Activated CD4-positive, alpha-beta T cell treated with anti-CD3 and anti-CD28 coated beads, Interleukin-2, amount 50 U/mL, for 24 hours (primary cell): ENCODE measurements at places on chromosomes 3 and 15.

- no peak for DNase-seq
These were observed 60.1 kb downstream of the KY start for GRCh38 chr3:134590766-134591165.

DNA sequence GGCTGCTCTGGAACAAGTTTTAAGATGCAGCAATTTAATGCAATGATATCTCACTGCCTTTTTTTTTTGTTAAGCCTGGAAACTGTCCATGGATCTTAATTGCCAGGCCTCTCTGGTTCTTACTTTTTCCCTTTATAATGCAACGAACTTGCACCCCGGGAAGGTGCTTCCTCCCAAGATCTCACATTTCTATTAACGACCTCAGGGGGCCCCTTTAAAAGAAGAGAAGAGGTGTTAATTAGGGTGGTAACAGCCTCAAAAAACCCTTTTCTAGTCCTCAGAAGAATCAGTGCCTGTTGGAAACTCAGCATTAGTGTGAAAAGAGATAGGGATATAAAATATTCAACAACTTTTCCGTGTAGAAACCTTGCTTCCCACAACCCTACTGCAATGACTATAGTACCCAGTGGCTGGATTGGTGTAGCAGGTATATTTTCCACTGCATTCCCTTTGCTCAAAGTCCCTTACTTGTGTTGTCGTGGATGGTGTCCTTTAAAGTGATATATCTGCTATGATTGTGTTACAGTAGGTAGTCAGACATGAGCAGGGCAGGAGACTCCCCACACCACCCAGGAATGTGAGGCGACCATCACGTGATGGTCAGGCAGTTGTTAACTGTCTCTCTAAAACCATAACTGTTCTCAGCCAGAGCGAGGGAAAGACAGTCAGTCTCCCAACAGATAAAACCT lies 121.8 kb downstream of the CTNNB1 start:
- no peak for DNase-seq

DNA sequence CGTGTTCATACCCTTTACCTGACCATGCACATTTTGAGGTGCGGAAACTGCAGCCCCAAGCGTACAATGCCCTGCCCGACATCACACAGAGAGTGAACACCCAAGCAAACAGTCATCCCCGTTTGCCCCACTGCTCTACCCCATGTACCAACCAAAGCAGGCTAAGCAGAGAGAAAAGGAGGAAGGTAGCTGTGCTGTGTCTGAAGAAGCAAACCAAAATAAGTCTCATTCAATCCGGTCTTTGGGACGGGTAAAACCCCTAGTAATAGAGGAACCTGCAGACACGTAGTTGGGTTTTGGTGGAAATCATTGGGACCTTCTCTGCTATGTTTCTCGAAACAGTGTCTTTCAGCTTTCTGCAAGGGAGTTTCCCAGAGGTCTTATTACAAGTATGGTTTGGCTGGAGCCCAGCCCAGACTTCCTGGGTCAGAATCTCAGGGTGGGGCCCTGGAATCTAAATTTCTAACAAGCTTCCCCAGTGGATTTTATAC lies 164.6 kb upstream of the HES1 start:
- no peak for DNase-seq

- DNase-seq = no peak
These were observed 4.4 kb downstream of the NR2F2 start for GRCh38 chr15:96334705-96335410.

GRCh38 chr3:35832140-35832571 lies 192.8 kb downstream of the ARPP21 start:
- DNase-seq = no peak

DNA sequence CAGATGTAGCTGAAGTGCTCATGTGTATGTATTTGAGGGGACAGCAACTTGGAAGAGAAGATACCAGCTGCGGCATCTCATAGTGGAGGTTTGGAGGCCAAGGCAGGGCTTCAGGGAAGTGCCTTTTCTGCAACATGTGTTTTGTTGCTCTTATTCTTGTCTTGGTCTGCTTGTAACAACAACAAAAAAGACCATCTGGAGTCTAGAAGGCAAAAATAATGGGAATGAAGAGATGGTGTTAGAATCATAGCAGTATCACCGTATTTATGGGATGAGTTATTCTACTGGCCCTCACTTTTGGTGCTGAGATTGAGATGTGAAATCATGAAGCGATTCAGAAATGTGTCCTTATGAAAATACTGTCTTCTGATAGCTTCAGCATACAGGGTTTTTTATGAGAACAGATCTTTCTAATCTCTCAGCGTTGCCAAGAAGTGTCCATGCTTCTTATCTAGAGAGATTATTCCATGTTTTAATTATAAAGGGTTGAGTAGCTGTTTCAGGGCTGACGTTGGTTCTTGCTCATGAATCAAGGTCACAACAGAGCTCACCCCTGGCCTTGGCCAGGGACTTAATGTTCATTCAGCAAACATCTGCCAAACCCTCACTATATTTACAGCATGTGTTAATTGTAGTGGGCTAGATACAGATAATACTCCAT lies 58.0 kb downstream of the ITPR1 start:
- no peak for DNase-seq

DNA sequence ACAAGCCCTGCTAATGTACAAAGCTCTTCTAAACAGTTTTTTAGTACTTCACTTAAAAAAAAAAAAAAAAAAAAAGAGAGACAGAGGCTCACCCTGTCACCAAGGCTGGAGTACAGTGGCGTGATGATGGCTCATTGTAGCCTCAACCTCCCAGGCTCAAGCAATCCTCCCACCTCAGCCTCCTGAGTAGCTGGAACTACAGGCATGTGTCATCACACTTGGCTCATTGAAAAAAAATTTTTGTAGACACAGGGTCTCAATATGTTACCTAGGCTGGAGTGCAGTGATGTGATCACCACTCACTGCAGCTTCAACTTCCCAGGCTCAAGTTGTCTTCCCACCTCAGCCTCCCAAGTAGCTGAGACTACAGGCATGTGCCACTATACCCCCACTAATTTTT lies 47.6 kb upstream of the HEG1 start:
- no peak for DNase-seq

DNA sequence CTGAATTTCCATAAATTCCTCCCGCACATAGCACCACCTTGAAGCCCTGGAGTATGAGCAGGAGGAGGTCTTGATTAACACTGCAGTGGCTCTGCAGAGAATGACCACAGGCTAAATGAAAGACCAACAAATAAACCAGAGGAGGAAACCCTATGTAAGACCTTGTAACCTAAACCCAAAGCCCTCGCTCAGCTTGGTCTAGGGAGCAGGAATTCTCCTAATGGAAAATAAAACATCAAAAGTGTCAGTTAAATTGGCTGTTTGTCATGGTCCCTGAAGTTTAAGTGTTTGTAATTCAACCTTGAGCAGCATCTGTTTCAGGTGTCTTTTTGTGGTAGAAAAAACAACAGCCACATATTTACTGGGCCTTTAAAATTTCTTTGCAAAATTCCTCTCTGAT lies 9.2 kb upstream of the UBE2Q2 start:
- DNase-seq = no peak

GRCh38 chr3:42755681-42756578 lies 17.1 kb downstream of the CCDC13 start:
- DNase-seq = no peak

GRCh38 chr3:142086581-142087090 lies 62.7 kb downstream of the TFDP2 start:
- DNase-seq = no peak

- no peak for DNase-seq
These were observed 4.1 kb upstream of the P4HTM start for GRCh38 chr3:48985831-48986376.

GRCh38 chr3:22373182-22373581 lies 622.2 kb upstream of the ZNF385D start:
- no peak for DNase-seq

DNA sequence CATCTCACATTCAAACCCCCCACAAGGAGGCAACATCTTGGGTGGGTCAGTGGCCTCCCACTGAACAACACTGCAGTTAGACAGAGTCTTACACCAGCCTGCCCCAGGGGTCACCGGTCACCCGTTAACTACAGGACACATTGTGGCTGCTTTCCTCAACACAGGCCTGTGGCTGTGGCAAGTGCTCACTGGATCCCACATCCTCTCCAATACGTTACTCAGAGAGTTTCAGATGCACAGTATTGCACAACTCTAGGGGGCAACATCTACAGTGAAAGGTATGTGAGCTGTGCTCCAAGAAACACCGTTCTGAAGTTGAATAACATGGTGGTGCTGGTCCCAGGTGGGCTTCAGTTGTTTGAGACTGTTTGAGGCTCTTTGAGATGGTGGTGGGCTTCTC lies 41.0 kb downstream of the CTDSPL start:
- no peak for DNase-seq

DNA sequence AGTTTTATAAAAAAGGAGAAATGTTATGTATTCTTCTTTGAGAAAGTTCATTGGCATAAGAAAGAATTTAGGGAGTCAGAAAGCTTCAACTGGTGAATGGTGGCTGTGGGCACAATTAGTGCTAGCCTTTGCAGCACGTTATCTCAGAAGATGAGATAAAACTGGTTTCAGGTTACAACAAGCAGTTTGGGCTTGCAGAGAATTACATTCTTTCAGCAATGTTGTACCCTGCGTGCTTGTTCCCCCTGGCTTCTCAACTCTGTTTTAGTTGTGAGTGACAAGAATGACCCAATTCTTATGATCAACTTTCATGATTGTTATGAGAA lies 31.6 kb upstream of the ACP3 start:
- no peak for DNase-seq

GRCh38 chr3:13405614-13406013 lies 14.5 kb downstream of the NUP210 start:
- DNase-seq = no peak

GRCh38 chr15:89975482-89976245 lies 25.5 kb upstream of the ZNF710 start:
- DNase-seq = no peak

GRCh38 chr15:48177383-48177765 lies 721 bp downstream of the MYEF2 start:
- DNase-seq = no peak

- DNase-seq = peak; percentile 77
These were observed at the start of gene CCDC14 for GRCh38 chr3:123960781-123961507. Gene CCDC14, minus strand, starts transcription at chr3:123961229. Its CDS starts 56 bp downstream, at chr3:123961173.

DNA sequence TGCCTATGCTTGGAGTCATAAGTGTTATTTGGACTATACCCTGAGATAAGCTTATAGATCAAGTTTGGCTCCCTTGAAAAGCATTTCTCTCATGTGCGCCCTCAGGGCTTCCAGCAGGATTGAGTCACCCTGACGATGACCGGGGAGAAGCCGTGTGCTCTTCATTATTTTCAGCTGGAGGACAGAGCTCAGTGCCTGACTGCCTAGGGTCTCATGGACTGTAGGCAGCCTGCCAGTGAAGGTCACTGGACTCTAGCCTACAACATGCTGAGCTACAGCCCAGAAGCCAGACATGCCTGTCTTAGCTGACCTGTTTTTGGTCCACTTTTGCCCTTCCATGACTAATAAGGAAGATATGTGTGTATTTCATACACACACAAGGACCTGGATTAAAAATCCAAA lies 31.6 kb upstream of the NUDT16 start:
- DNase-seq = no peak

DNA sequence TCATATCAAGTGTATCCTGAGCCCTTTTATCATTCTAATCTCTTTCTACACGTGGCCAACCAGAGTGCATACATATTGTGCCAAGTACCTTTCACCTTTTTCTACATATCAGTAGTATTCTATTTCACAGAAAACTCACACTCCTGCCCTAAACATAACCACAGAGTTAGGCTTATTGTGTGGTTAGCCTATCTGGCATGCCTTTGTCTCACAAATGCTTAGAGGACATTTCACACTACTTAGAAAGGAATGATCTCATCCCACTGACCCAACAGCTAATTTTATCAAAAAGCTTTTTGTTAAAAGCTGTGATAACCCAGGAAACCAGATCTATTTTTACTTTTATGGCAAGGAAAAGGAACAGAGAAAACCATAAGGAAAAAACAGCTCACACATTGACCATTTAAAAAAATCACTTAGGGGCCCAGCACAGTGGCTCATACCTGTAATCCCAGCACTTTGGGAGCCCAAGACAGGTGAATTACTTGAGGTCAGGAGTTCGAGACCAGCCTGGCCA lies 17.8 kb upstream of the MAP4 start:
- no peak for DNase-seq
